BJ (cell line): ENCODE measurements at places on chromosomes 1 and 21. TPM values are rescaled to one million over a fixed set of nuclear protein-coding genes. Genes with fewer than 3 reads are reported as not detected.

USP24 gene
- polyA plus RNA-seq = 8.4 and 14.1 TPM in 2 replicates

FAM177B gene
- not detected in 2 replicates for polyA plus RNA-seq

KMO gene
- not detected in 2 replicates for polyA plus RNA-seq

OPRD1 gene
- polyA plus RNA-seq = not detected in 2 replicates

AHCTF1 gene
- 6.1 and 14.4 TPM in 2 replicates for polyA plus RNA-seq
